Eye (tissue), 1 donor: ENCODE measurements at places on chromosomes 1 and 21.

- no peak for DNase-seq
Measured at GRCh38 chr1:215226757-215227156, 144.2 kb downstream of the KCNK2 start.

DNA sequence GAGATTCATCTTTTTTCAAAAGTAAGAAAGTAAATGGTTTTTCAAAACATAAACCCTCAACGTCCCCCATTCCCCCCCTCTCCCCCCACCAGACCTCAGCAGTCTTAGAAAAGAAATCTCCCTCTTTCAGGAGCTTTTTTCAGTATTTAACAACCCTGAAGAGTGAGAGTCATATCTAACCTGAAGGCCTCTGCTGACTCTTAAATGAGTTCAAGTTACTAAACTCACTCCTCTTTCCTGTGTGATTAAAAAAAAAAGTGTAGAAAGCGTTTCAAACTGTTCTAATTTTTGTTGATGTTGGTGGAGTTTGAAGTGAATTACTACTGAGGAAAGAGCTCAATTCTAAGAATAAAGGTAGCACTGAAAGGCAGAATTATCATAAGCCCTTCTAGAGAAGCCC is 93.7 kb downstream of the VAV3 start:
- DNase-seq: no peak

DNA sequence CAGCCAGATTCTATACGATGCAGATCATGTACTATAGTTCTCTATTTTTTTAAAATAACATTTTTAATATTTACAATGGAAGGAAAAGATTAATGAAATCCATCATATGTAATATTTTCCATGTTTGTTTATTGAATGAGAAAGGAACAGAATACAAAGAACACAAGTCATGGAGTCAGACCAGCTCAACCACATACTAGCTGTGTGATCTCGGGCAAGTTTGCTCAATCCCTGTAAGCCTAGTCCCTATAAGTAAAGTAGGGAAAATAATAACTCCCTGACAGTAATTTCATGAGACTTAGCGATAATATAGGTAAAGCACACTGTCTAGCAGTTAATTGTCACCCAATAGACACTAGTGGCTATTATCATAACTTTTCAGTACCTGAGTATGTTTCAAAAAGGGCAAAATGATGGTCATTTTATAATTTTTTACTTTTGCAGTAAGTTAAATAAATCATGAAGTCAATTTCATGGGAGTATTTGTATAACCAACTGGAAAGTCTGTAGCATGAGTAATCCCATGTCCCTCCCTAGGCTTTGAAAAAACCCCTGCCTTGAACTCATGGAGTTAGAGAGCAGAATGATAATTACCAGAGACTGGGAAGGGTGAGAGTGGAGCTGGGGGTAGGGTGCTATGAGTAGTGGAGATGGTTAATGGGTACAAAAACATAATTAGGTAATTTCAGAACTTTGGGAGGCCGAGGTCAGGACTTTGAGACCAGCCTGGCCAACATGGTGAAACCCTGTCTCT is 37.0 kb upstream of the EPS15 start:
- DNase-seq: no peak

- no peak for DNase-seq
Measured at GRCh38 chr1:33359931-33360330, 39.0 kb upstream of the A3GALT2 start.

DNA sequence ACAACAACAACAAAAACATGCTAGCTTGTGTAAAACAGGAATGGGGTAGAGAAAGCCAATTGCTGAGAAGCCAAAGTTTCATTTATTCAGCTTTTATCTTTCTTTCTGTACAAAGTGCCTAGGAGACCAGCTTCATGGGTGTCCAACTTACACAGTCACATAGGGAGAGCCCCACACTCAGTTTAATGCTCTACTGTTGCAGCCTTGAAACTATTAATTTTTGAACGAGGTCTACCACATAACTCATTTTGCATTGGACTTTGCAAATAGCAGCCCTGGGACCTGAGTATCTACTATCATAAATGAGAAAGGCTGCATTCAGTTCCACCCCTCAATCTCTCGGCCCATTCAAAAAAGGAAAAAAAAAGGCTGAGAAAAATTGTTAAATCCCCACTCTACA is 98.8 kb downstream of the ZNF644 start:
- no peak for DNase-seq

DNA sequence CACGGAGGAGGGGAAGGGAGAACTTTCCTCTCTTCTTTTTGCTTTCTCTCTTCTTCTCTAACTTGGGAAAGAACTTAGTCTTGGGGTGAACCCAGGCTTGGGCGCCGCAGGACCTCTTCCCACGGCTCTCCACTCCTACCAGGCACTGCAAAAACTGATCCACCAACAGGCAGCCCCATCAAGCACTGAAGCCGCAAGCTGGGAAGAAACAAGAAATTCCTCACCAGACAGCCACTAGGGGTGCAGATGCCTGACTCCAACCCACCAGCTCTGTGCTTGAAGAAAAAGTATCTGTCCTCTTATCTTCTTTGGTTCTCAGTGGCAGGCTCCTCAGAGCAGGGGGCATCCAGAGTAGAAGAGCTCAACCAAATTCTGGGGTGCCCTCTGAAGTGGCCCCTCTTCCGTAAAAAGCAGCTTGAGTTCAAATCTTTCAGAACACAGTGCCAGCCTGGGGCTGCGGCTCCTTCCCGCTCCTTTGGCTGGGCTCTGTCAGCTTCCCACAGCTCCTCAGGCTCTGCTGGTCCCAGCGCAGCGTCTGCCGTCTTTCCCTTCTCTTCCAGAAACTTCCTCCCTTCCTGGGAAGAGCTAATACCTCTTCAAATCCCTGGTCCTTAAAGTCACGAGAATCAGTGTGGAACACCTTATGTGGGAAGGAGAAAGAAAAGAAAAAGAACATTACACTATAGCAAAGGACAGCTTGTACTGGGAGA is 2.4 kb downstream of the SLC41A1 start:
- peak; percentile 27 for DNase-seq

DNA sequence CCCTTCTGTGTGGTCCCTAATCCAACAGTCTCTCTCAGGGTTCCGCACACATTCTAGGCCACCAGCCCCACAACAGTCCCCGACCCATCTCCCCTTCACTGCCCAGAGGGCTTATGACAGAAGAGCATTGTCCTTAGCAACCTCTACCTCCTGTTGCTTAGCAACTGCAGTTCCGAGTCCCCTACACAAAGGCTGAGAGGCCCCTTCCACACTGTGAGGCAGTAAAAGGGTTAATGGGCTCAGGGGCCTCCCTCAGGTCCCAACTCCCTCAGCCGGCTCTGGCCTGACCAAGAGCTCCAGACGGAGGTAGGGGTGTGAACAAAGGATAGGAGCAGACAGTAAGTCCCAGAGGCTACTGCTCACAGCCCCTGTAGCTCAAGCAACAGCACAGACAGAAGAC is 4.3 kb downstream of the IGSF9 start:
- DNase-seq: peak; percentile 93

DNA sequence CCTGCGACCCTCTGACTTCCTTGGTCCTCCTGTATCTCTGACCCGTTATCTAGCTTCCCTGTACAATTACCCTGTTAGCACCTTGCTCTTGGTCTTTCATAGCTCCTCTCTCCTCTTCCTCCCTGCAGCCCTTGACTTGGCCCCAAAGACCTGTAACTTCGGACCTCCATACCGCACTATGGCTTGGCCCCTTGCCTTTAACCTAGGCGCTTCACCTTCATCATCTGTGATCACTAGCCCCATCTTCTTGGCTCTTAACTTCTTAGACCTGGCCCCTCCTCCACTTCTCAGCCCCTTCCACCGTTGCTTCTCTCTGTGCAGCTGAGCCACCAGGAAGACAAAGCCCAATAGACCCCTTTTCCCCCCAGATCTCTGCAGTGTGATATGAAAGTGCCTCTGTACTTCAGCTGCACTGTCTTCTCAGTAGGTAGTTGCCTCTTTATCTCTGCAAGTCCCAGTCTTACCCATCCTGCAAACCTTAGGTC is 740 bp downstream of the ZNF691 start:
- DNase-seq: no peak

DNA sequence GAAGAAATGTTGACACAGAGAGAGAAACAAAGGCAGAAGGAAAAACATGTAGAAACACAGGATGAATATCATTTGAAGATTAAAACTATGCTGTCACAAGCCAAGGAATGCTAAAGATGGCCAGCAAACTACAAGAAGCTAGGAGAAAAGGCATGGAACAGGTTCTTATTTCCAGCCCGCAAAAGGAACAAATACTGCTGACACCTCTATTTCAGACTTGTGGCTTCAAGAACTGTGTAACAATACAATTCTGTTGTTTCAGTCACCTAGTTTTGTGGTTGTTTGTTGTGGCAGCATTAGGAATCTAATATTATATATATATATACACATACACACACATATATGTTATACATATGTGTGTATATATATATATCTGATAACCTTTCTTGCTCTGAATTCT is 1543.9 kb downstream of the KCNT2 start:
- no peak for DNase-seq

DNA sequence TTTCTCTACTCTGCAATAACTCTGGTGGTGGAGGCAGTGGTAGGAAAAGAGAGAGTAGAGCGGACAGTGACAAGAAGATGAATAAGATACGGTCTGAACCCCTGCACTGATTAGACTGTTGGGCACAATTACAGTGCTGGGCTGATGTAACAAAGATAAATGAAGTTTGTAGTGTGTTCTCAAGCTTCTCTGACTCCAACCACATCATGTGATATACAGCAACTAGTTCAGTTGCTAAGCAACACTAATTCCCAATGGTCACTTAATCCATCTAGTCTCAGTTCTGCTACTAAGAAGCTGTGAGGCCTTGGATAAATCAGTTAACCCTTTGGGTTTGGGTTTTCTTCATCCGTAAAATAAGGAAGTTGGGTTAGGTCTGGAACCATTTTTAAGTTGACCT is 17.3 kb downstream of the DDR2 start:
- peak; percentile 77 for DNase-seq

DNA sequence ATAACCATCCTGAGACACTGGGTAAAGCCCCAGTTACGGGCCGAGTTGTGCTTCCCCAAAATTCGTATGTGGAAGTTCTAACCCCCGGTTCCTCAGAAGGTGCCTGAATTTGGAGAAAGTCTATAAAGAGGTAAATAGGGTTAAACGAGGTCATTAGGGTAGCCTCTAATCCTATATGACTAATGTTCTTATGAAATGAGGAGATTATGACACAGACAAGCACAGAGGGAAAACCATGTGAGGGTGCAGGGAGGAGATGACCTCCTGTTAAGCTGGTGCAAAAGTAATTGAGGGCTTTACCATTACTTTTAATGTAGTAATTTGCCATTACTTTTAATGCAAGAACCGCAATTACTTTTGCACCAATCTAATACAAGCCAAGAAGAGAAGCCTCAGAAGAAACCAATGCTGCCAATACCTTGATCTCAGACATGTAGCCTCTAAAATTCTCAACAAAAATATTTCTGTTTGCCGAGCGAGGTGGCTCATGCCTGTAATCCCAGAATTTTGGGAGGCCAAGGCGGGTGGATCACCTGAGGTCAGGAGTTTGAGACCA is 260.8 kb downstream of the GPATCH2 start:
- DNase-seq: no peak

DNA sequence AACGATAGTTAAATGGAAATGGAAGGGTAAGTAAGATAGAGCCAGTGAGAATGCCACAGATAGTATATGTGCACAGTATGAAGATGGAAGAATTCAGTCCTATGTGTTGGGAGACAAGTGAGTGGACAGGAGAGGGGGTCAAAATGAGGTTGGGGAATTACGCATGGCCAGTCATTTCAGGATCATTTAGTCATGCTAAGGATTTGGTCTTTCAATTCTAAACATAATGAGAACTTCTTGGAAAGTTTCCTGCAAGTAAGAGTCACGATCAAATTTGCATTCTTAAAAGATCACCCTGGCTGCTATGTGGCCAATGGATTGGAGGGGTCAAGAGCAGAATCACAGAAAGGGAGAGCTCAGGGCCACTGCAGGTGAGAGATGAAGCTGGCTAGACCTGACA is 64.0 kb upstream of the KCNK2 start:
- DNase-seq: no peak

- no peak for DNase-seq
Measured at GRCh38 chr1:166167572-166167925, 748 bp upstream of the FAM78B start.

DNA sequence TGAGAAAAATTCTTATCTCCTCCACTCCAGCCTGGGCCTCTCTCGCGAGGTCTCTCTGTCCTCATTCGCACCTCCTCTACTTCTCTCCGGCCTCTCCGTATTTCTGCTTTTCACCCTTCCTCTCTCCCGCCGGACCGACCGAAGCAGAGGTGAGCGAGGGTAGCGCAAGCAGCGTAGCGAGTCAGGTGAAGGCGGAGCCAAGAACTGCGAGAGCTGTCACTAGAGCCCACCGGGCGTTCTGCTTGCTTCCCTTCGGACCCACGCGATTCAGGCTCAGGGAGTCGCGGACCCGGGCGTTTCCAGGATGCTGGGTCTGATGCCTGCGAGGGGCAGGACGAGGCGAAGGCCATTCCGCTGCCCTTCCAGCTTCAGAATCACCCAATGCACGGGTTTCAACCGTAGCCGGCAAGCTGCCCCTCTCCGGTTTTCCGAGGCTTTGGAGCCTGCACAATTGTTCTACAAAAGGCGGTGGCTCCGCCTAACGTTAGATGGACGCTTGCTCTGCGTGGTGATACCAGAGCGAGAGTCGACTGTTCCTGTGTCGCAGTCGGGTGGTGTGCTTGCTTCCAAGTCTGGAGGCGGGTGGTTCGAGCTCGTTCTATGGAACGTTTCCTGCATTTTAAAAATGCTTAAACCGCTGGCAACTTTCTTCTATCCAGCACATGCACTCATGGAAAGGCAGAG is 310.2 kb downstream of the FAM72C start:
- peak; percentile 25 for DNase-seq

- DNase-seq: no peak
Measured at GRCh38 chr1:156359973-156360372, 9.0 kb upstream of the RHBG start.

DNA sequence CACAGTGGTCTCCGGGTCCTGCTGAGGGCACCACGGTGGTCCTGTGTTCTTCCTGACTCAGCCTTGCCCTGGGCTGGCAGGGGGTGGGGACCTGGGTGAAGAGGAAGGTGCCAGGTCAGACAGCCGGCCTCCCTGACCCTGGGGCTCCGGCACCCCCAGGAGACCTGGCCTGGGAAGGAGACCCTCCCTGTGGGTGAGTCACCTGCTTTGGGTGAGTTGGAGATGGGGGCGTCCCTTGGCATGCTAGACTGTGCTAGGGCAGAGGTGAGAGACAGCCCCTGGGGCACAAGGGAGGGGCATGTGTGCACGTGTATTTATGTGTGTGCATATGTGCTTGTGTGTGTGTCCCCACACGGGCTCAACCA is 23.4 kb downstream of the SPSB1 start:
- no peak for DNase-seq

- DNase-seq: peak; percentile 51
Measured at GRCh38 chr1:27145934-27146354, 9.0 kb downstream of the SLC9A1 start.

GRCh38 chr1:153087652-153088051 is 6.7 kb downstream of the SPRR2E start:
- DNase-seq: no peak

GRCh38 chr1:206502812-206503211 is 4.5 kb upstream of the RASSF5 start:
- no peak for DNase-seq

GRCh38 chr1:21586846-21587601 is 77.8 kb downstream of the ALPL start:
- DNase-seq: peak; percentile 55

GRCh38 chr1:172823534-172823933 is 164.6 kb downstream of the FASLG start:
- DNase-seq: no peak
